Osteocyte (in vitro differentiated cells): ENCODE measurements at places on chromosomes 16 and 17. TPM values are rescaled to one million over a fixed set of nuclear protein-coding genes. Genes with fewer than 3 reads are reported as not detected.

The HS3ST6 gene
- not detected in 2 replicates for total RNA-seq

The DHRS7C gene
- not detected in 2 replicates for total RNA-seq

GRCh38 chr16:5108505-5109158 lies 11.0 kb upstream of the EEF2KMT start:
- H3K27ac ChIP-seq, result no peak overlapping the region
- H3K36me3 ChIP-seq, result no peaks in the 10 kb centered on the region
- DNase-seq, result no peak
- H3K27me3 ChIP-seq, result no peaks in the 10 kb centered on the region

DNA sequence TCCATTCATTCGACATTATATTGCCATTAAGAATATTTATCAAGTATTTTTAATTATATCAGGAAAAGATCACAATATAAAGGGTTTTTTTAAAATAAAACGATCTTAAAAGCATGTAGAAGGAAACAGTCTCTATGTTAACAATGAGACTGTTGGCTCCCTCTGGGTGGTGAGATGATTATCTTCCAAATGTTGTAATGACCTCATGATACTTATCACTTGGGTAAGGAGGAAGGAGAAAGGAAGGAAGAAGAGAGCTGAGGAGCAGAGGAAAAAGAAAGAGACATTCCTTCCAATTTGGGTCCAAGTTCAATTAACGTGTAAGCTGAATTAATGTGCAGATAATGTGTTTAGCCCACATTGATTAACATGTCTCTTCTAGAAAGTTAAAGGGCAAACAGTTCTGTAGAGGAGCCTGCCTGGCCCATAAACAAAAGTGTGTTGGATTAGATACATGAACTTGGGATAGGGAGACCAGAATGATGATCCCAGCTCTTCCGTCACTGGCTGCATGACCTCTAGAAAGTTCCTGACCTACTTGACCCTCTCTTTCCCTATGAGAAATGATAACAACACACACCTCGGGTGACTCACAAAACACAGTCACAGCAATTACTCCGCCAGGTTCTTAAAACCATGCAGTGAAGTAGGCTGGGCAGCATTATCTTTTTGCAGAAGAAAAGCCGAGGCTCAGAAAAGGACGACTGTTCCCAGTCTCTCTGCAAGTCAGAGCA lies 32.0 kb downstream of the PIMREG start:
- no peak overlapping the region for H3K4me3 ChIP-seq
- no peak for DNase-seq
- no peaks in the 10 kb centered on the region for H3K36me3 ChIP-seq
- H3K4me1 ChIP-seq, result peaks cover 14% of the 10 kb centered on the region
- H3K27me3 ChIP-seq, result no peaks in the 10 kb centered on the region

The EFNB3 gene
- total RNA-seq, result 12.3 and 12.7 TPM in 2 replicates

DNA sequence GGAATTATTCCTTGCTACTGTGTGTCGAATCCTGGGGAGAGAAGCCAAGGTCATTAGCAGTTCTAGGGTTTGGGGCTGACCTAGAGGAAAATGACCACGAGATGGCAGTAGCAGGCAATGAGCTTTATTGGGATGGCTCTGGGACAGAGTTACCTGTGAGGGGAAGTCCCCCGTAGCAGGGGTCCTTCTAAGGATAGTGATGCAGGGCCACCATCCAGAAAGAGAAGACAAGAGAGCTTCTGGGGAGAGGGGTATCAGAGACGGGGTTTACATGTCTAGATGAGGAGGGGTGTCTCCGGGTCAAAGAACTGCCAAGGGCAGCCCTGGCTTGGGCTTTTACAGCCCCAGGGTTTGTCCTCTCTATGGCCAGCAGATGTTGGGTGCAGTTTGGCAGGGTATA lies 6.4 kb upstream of the GGT6 start:
- no peak overlapping the region for H3K27ac ChIP-seq
- H3K27me3 ChIP-seq, result peaks cover 25% of the 10 kb centered on the region
- H3K4me3 ChIP-seq, result no peak overlapping the region
- DNase-seq, result no peak
- H3K4me1 ChIP-seq, result peaks cover 12% of the 10 kb centered on the region

The ELMO3 gene
- total RNA-seq, result 1.7 and 2.1 TPM in 2 replicates

The CES5A gene
- not detected in 2 replicates for total RNA-seq

DNA sequence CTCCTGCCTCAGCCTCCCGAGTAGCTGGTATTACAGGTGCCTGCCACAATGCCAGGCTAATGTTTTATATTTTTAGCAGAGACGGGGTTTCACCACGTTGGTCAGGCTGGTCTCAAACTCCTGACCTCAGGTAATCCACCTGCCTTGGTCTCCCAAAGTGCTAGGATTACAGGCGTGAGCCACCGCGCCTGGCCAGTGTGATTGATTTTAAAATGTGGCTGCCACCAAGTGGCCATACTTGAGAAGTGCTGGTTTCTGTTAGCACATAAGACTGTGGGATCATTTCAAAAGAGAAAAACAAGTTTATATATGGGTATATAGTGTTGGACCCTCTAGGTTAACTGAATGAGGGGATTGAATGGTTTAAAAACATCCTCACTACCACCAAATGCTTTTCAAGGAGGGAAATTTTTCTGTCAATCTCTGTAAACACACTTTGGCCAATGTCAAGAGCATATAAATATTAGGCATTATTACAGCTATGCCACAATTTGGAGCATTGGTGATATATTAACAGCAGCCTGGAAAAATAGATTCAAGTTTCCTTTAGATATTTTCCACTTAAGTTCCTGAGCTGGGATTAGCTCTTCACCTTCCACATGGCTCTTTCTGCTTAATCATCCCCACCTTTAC lies 13.5 kb upstream of the DHRS13 start:
- H3K4me1 ChIP-seq, result no peaks in the 10 kb centered on the region
- H3K27ac ChIP-seq, result no peak overlapping the region
- no peak overlapping the region for H3K4me3 ChIP-seq
- DNase-seq, result no peak

DNA sequence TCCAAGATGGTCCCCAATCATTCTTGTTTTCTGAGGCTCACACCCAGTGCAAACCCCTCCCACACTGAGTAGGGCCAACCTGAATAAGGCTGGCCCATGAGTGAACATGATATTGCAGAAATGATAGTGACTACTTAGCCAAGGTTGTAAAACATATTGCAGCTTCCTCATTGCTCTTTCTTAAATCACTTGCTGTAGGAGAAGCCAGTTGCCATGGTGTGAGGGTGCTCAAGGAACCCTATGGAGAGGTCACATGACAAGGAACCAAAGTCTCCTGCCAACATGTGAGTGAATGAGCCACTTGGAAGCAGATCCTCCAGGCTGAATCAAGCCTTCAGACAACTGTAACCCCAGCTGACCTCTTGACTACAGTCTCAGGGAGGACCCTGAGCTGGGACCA lies 191.4 kb downstream of the RGS9 start:
- H3K27me3 ChIP-seq, result peaks cover 39% of the 10 kb centered on the region
- no peaks in the 10 kb centered on the region for H3K4me1 ChIP-seq
- DNase-seq, result no peak

- no peak overlapping the region for H3K4me3 ChIP-seq
- H3K27me3 ChIP-seq, result no peaks in the 10 kb centered on the region
- DNase-seq, result no peak
- peaks cover 10% of the 10 kb centered on the region for H3K36me3 ChIP-seq
- peaks cover 70% of the 10 kb centered on the region for H3K4me1 ChIP-seq
These were observed 18.9 kb downstream of the NUP93 start for GRCh38 chr16:56748826-56749225.

DNA sequence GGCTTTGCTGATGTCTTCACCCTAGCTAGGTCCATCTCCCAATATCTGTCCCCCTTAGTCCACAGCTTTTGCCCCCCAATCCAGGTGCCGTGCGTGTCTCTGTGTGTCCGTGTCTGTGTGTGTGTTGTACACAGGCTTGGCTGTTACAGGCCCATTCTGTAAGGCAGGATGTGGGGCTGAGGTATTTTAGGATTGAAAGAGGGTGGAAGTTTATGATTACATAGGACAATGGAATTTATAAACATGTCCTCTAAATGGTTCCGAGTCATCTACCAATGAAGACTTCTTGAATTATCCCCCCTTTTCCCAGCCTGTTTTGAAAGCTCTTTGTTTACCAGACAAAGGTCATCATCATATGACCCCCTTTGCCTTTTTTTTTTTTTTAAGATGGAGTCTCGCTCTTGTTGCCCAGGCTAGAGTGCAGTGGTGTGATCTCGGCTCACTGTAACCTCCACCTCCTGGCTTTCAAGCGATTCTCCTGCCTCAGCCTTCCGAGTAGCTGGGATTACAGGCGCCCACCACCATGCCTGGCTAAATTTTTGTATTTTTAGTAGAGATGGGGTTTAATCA lies 21.9 kb downstream of the ACE start:
- H3K27me3 ChIP-seq, result peaks cover 32% of the 10 kb centered on the region
- peaks cover 8% of the 10 kb centered on the region for H3K4me1 ChIP-seq

GRCh38 chr17:79133214-79133613 lies 58.6 kb downstream of the ENGASE start:
- H3K27me3 ChIP-seq, result peaks cover 13% of the 10 kb centered on the region
- no peak for DNase-seq
- no peaks in the 10 kb centered on the region for H3K4me1 ChIP-seq
- no peak overlapping the region for H3K27ac ChIP-seq
- H3K36me3 ChIP-seq, result no peaks in the 10 kb centered on the region
- no peak overlapping the region for H3K4me3 ChIP-seq

The GLYR1 gene
- 73.5 and 76.9 TPM in 2 replicates for total RNA-seq

- peaks cover 5% of the 10 kb centered on the region for H3K27me3 ChIP-seq
- peaks cover 22% of the 10 kb centered on the region for H3K4me1 ChIP-seq
- no peaks in the 10 kb centered on the region for H3K36me3 ChIP-seq
- no peak for DNase-seq
These were observed 363.9 kb upstream of the CDH5 start for GRCh38 chr16:66002601-66003000.

DNA sequence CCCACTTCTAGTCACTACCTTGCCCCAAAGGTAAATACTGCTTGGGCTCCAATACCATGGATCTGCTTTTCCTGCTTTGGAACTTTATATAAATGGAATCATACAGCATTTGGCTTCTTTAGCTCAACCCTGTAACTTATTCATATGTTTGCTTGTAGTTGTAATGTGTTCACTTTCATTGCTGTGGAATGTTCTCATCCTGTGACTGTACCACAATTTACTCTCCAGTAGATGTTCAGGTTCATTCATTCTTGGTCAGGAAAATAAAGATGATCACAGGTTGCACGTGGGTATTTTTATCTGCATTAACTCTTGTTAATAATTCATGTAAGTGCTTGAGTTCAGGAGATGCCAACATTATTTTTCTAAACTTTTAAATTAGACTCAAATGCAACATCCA lies 6.7 kb upstream of the BEAN1 start:
- no peak overlapping the region for H3K4me3 ChIP-seq
- no peak for DNase-seq
- H3K27me3 ChIP-seq, result peaks cover 26% of the 10 kb centered on the region
- no peak overlapping the region for H3K27ac ChIP-seq
- H3K4me1 ChIP-seq, result peaks cover 5% of the 10 kb centered on the region

The OR3A3 gene
- total RNA-seq, result not detected in 2 replicates

GRCh38 chr16:16868727-16869126 lies 489.8 kb downstream of the NPIPA7 start:
- DNase-seq, result no peak
- H3K4me1 ChIP-seq, result peaks cover 3% of the 10 kb centered on the region
- no peaks in the 10 kb centered on the region for H3K27me3 ChIP-seq

The MAF gene
- total RNA-seq, result 63.6 and 70.3 TPM in 2 replicates

DNA sequence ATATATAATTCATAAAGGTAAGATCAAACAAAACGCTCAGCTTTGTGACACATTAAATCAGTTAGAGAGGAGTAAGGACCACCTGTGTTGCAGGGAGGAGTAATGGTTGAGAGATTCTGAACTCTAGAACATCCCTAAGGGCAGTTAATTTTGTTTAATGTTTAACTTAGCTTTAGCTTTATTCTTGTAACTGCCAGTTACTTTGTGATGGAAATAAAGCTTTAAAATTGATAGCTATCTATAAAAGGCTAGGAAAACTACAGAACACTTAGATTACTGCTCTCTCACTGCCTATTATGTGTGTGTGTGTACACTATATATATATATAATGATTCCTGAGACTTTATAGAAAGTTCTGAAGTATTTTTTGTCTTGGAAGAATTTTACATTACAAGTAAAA lies 37.8 kb downstream of the PTRH2 start:
- H3K4me1 ChIP-seq, result peaks cover 27% of the 10 kb centered on the region
- peak overlapping the region; percentile 64 for H3K27ac ChIP-seq
- peaks cover 51% of the 10 kb centered on the region for H3K36me3 ChIP-seq
- no peaks in the 10 kb centered on the region for H3K27me3 ChIP-seq

DNA sequence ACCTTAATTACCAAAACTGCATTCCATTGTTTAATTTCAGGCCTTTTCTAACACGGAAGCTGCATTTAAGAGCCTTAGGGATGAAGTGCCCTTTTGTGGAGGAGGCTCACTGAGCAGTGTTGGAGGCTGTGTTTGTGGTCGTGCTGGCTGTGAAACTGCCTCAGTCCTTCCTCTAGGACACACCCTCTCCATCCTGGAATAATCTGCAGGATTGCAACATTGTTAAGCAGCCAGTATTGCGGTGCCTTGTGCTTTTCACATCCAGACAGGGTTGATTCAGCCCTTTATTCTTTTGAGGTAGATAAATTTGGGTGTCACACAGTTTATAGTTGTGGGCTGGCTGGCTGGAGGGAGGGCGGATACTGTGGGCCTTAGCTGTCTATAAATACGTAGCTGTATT lies 141.6 kb downstream of the CDRT15L2 start:
- H3K36me3 ChIP-seq, result no peaks in the 10 kb centered on the region
- H3K4me3 ChIP-seq, result no peak overlapping the region
- H3K27ac ChIP-seq, result no peak overlapping the region
- no peaks in the 10 kb centered on the region for H3K4me1 ChIP-seq
- no peak for DNase-seq

- H3K4me1 ChIP-seq, result peaks cover 3% of the 10 kb centered on the region
- H3K27me3 ChIP-seq, result peaks cover 9% of the 10 kb centered on the region
- no peaks in the 10 kb centered on the region for H3K36me3 ChIP-seq
- H3K27ac ChIP-seq, result no peak overlapping the region
- no peak for DNase-seq
- H3K4me3 ChIP-seq, result no peak overlapping the region
These were observed 31.6 kb downstream of the NTN1 start for GRCh38 chr17:9052921-9053320.

The MYH1 gene
- not detected in 2 replicates for total RNA-seq

DNA sequence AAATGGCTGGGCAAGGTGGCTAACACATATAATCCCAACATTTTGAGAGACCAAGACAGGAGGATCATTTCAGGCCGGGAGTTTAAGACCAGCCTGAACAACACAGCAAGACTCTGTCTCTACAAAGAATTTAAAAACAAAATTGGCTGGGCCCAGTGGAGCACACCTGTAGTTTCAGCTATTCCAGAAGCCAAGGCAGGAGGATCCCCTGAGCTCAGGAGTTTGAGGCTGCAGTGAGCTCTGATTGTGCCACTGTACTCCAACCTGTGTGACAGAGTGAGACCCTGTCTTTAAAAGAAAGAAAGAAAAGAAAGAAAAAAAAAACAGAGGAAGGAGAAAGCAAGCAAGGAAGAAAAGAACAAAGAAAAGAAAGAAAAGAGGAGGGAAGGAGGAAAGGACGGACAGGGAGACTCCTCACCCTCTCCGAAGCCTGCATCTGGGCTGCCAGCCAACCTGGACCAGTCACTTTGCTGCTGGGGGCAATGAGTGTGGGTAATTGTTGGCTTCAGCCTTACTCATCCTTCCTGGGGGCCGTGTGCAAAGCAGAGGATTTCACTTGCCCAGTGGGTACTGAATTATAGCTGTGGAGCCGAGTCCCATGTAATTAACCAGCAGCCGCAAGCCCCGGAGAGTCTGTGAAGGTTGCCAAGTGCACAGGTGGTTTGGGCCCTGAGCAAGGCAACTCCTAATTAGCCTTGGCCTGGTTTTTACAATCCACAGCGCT lies 6.7 kb upstream of the MT4 start:
- DNase-seq, result no peak
- H3K27me3 ChIP-seq, result peaks cover 14% of the 10 kb centered on the region
- H3K4me1 ChIP-seq, result peaks cover 5% of the 10 kb centered on the region
- no peak overlapping the region for H3K4me3 ChIP-seq
- no peak overlapping the region for H3K27ac ChIP-seq
